Suppressor macrophage treated with lipopolysaccharide for 4 hours (primary cell): ENCODE measurements at places on chromosomes 4 and X.

GRCh38 chr4:156408749-156409148 is 455.1 kb upstream of the CTSO start:
- no peak for DNase-seq

GRCh38 chr4:178556796-178557195 is 1114.6 kb upstream of the AGA start:
- no peak for DNase-seq

DNA sequence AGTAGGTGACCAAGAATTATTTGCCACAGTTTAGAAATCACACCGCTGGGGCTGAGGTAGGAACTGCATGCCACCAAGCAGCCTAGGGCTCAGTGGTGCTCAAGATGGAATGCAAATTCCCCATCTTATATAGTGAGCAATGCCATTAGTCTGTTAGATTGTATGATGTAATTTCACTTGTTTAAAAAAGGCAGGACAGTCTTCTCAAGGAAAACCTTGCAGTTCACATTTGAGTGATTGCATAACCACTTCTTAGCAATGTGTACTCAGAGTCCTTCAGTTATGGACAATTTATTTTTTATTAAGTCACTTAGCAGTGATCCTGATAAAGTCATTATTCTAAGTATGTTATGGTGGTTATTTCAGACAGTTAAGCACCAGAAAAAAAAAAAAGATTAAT is 142.9 kb upstream of the SFRP2 start:
- no peak for DNase-seq

DNA sequence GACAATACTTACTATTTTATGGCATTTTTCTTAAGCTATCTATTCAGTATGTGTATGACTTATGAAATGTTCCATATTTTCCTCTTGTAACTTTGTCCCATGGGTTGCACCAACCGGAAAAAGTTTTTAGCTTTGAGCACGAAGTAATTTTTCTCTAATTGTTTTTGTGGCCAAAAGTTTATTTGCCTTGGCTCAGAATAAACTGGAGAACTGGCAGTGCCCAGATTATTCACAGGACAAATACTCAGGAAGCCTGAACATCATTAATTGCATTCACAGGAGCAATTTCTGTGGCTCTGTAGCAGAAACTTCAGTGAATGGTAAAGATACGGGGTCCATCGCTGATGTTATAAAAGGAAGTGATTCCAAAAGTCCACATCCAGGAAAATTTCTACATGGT is 184.5 kb downstream of the ARHGAP10 start:
- DNase-seq = no peak

- no peak for DNase-seq
These were observed 1488.3 kb downstream of the RPA4 start for GRCh38 chrX:98371994-98372393.

GRCh38 chrX:110242371-110242770 is 75.5 kb downstream of the AMMECR1 start:
- DNase-seq = no peak

DNA sequence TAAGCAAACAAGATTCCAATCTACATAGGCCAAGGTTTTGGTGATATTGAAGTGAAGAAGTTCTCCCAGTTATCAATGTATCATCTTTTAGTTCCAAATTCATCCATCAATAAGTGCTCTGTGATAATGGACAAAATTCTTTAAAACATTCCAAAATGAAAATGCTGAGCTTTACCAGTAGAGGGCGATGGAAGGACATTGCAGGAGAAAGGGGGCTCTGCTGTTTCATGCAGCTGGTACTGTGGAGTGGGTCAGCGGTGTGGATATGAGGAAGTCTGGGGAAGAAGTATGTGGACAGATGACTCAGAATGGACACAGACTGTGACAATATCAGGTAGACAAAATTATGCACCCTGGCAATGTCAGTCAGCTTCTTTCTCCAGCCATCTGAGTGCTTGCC is 46.6 kb upstream of the HS6ST2 start:
- DNase-seq = peak; percentile 15

DNA sequence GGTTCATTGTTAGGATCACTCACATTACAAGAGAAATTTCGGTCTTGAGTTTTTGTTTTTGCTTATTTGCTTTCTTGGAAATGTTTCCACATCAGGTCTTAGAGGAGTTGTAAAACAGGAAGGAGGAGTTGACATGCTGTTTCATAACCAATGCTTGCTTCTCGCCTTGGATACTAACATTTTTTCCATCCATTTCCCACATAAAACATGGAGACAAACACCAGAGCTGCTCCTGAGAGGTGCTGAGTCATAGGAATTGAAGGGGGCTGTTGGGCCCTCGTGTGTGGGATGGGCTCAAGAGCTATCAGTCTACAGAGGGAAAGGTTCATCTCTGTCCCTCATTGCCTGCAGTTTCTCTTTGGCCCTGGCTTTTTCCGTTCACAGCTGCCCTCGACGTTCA is 29.9 kb downstream of the TBL1X start:
- DNase-seq = peak; percentile 17

GRCh38 chr4:70601422-70602039 is 9.5 kb downstream of the AMBN start:
- peak; percentile 63 for DNase-seq

DNA sequence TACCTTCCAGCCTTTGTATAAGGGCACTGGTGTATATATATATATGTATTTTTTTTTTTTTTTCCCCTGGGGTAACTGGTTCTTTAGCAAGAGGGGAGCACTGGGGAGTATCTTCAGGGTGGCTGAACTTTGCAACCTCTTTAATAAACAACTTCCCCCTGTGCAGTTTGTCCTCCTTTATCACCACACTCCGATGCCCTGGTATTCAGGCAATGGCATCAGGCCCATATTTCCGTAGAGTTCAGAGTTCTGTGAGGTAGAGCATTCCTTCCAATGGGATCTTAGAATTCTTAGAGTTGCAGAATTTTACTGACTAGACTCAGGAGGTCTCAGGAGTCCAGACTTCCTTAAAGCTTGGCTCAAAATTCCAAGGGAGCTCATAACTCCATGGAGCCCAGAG is 24.6 kb downstream of the NYX start:
- DNase-seq = no peak

GRCh38 chr4:130068072-130068471 is 972.1 kb downstream of the C4orf33 start:
- DNase-seq = no peak

GRCh38 chr4:6986072-6986780 is 56.9 kb upstream of the TADA2B start:
- DNase-seq = peak; percentile 41

GRCh38 chr4:5526080-5526846 is 182.1 kb downstream of the EVC2 start:
- no peak for DNase-seq

- no peak for DNase-seq
These were observed 331.5 kb downstream of the NKX6-1 start for GRCh38 chr4:84167564-84167963.

DNA sequence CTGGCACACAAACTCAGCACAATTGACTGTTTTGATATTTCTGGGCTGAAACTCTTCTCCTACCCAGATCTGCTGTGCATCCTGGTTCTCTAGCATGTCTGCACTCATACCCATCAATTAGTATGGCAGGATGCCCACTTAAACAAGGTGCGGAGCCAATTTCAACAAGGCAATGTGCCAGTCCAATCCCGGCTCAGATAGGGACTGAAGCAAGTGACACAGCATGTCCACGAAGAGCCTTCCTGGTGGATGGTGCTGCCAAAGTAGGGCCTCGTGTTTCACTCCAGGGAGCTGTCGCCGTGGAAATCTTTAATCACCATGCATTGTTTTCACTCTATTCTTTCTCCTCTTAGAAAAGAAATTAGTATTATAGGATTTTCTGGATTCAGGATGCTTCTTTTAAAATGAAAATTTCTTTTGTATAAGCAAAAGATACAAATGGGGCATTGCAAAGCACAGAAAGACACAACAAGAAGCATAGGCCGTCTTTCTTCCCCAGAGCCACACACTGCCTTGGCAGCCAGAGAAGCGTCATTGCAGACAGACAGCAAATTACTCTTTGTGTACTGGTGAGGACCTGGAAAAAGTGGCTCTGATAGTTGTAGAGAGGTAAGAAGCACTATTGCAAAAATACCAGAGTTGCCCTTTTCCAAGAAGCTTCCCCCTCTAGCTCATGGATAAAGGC is 40.6 kb upstream of the LSM6 start:
- DNase-seq = no peak

- DNase-seq = peak; percentile 69
These were observed 28.2 kb upstream of the CENPU start for GRCh38 chr4:184762100-184762499.

GRCh38 chrX:9188117-9188516 is 154.2 kb upstream of the FAM9B start:
- DNase-seq = no peak

DNA sequence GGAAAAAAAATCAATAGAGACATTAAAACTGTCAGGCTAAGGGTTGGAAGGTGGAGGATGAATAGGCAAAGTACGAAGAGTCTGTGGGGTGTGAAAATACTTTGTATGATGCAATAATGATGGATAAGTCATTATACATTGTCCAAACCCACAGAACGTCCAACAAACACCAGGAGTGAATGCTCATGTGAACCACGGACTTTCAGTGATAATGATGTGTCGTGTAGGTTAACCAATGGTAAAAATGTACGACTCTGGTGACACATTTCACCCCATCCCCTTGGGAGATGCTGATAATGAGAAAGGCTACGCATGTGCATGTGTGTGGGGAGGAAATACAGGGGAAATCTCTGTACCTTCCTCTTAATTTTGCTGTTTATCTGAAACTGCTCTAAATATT is 665.2 kb downstream of the FAT4 start:
- no peak for DNase-seq

GRCh38 chrX:68758671-68759070 is 70.2 kb upstream of the EFNB1 start:
- DNase-seq = no peak

GRCh38 chr4:75633846-75634245 is 3.5 kb upstream of the CDKL2 start:
- peak; percentile 60 for DNase-seq

- peak; percentile 21 for DNase-seq
These were observed 15.6 kb downstream of the PAQR3 start for GRCh38 chr4:78923464-78924312.

- DNase-seq = no peak
These were observed 17.2 kb downstream of the PROM1 start for GRCh38 chr4:16066586-16067128.

- DNase-seq = no peak
These were observed 278.3 kb downstream of the PPP1R2C start for GRCh38 chrX:42499620-42500019.

- DNase-seq = no peak
These were observed 10.6 kb upstream of the BCOR start for GRCh38 chrX:40108162-40108958.

- DNase-seq = no peak
These were observed 66.7 kb upstream of the FRAS1 start for GRCh38 chr4:77990456-77990855.

DNA sequence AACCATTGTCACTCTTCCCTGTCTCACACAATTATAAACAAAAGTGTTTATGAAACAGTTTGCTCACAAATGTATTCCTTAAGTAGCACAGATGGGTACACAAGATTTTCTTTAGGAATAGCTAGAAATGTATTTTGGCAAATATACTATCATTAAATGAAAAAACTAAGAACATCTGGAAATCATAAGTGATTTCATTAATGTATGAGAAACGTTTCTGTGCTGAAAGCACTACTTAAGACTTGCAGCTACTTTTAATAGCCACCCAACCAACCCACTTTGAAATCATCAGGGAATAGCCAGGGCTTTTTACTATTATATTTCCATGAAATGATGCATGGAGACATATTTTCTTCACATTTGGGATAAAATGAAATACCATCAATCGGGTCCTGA is 62.3 kb upstream of the NAP1L5 start:
- no peak for DNase-seq

DNA sequence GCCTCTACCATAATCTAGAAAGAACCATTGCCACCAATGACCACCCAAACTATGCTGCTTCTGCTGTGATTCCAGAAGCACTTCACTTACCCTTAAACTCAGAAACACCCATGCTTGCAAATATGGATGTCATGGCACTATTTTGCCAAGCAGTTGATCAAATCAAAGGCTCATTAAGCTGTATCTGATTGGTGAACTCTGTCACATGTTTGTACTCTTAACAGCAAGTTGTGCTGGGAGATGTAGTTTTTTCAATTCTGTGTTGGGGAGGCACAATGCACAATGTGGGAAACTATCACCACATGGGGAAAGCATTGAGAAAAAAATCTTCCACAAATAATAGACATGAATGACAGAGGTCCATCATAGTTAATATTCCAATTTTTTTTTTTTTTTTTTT is 19.2 kb upstream of the SPCS3 start:
- no peak for DNase-seq

- DNase-seq = no peak
These were observed 13.8 kb downstream of the POU3F4 start for GRCh38 chrX:83521905-83522304.

DNA sequence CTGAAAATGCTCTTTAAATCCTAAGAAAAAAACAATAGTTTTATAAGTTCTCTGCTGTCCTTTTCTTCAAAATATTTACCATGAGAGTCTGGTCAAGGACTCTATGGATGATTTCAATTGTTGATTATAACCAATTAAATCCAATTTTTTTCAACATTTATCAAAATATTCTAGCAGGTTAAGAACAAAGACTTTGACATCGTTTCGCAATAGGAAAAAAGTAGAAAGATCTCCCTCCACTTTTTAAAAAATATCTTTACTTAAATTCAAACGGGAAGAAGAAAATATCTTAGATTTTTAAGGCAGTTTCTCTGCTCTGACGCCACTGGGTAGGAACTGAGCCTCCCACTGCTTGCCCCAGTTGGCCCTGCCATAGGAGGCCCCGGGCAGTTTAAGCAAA is 44.7 kb upstream of the TMEM154 start:
- DNase-seq = no peak

DNA sequence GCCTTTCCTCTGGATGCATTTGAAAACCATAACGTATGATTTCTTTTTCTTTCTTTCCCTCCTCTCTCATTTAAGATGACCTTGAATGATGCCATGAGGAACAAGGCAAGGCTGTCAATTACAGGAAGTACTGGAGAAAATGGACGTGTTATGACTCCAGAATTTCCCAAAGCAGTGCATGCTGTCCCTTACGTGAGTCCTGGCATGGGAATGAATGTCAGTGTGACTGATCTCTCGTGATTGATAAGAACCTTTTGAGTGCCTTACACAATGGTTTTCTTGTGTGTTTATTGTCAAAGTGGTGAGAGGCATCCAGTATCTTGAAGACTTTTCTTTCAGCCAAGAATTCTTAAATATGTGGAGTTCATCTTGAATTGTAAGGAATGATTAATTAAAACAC is 142.8 kb downstream of the GRIA2 start:
- no peak for DNase-seq

- no peak for DNase-seq
These were observed 13.3 kb downstream of the CLDN2 start for GRCh38 chrX:106933538-106933961.

- no peak for DNase-seq
These were observed 29.2 kb upstream of the NPY2R start for GRCh38 chr4:155179216-155179615.

- no peak for DNase-seq
These were observed 495.2 kb downstream of the NLGN4X start for GRCh38 chrX:5733501-5733900.

GRCh38 chr4:151157543-151157942 is 58.1 kb downstream of the RPS3A start:
- no peak for DNase-seq
